ENCODE measurements at places on chromosomes 12 and 14. TPM values are rescaled to one million over a fixed set of nuclear protein-coding genes. Genes with fewer than 3 reads are reported as not detected.

GRCh38 chr14:61736751-61737150, 25.5 kb upstream of the SNAPC1 start:
- no peaks in the 10 kb centered on the region for H3K27me3 ChIP-seq
- no peak for DNase-seq
- H3K4me1 ChIP-seq, result no peaks in the 10 kb centered on the region
- H3K4me3 ChIP-seq, result no peak overlapping the region

Gene MYBPC1
- not detected for total RNA-seq

GRCh38 chr12:87943023-87943422, 86.2 kb downstream of the C12orf50 start:
- no peaks in the 10 kb centered on the region for H3K4me1 ChIP-seq
- DNase-seq, result no peak
- H3K27ac ChIP-seq, result no peak overlapping the region
- H3K36me3 ChIP-seq, result no peaks in the 10 kb centered on the region

Gene SDR9C7
- not detected for total RNA-seq

DNA sequence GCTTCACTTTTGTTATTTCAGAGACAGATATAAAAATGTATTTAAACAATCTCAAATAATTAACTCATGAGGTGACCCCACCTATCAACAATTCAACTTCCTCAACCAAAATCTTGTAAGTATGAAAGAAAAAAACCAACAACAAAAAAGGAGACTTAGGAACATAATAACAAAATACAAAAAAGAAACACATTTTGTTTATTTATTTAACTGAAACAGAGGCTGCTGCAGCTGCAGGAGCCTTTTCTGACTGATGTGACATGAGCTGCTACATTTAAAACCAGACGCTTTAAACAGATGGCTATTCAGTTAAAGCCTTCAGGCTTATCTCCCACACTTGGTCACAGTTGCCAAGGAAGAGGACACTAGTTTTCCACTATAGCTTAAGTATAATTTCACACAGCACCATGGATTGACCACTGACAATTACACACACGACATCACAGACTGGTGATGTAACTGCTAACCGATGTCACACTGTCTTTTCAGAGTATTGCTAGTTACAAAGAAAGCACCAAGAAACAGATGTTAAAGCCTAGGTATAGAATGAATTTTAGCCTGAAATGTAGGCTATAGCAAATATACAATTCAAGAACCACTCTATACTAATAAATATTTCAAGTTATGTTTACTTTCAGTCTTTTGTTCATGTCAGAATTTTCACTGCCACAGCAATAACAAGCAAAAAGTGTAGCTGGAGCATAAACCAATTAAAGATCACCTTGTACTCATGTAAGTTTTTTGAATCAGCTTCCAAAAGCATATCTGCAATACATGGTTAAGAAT, 113.0 kb downstream of the MED13L start:
- no peak overlapping the region for H3K4me3 ChIP-seq
- DNase-seq, result no peak
- no peaks in the 10 kb centered on the region for H3K27me3 ChIP-seq
- H3K27ac ChIP-seq, result peak overlapping the region; percentile 2
- H3K4me1 ChIP-seq, result peaks cover 37% of the 10 kb centered on the region
- no peaks in the 10 kb centered on the region for H3K36me3 ChIP-seq

- H3K27me3 ChIP-seq, result no peaks in the 10 kb centered on the region
- H3K36me3 ChIP-seq, result no peaks in the 10 kb centered on the region
- DNase-seq, result no peak
- H3K27ac ChIP-seq, result no peak overlapping the region
Measured at GRCh38 chr12:116927244-116927940, 16.6 kb downstream of the FBXW8 start.

- no peaks in the 10 kb centered on the region for H3K27me3 ChIP-seq
- DNase-seq, result no peak
- peaks cover 4% of the 10 kb centered on the region for H3K36me3 ChIP-seq
- H3K4me1 ChIP-seq, result no peaks in the 10 kb centered on the region
Measured at GRCh38 chr12:68759852-68760251, 13.9 kb downstream of the SLC35E3 start.

Gene STON2
- total RNA-seq, result 0.22 TPM

Gene ZDHHC22
- total RNA-seq, result not detected

Gene CKB
- total RNA-seq, result 1.5 TPM

DNA sequence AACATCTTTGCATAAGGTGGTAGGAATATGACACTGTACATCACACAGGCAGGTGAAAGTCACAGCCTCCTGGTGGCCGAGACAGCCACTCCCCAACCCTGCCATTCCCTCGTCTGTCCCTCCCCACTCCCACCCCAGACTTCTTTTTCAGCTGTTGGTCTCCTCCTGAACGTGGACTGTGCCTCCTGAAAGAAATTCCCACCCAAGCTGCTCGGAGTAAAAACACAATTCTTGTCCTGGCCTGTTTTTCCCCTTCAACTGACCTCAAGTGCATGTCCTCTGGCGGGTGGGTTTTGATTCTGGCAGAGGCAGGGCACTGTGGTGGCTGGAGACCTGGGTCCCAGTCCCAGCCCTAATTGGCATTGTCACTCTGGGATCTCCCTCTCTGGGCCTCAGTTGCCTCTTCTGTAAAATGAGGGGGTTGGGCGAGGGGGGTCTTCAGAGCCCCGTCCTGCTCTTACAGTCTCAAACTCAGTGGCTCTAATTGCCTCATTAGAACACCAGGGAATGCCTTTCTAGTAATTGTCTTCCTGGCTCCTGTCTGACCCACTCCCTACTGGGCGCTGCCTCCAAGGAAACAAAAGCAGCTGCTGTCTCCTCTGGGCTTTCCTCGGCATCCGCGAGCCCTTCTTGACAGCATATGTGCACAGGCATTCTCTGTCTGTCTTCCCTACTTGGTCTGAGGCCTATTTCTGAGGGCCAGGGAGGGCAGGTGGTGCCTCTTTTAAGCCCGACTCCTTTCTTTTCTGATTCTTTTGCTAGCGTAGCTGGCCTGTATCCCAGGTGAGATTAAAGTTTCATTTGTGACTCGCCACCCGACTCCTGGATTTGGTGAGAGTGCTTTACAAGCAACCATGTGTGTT, 186.6 kb upstream of the RMST start:
- no peak overlapping the region for H3K27ac ChIP-seq
- no peaks in the 10 kb centered on the region for H3K36me3 ChIP-seq
- no peak overlapping the region for H3K4me3 ChIP-seq
- H3K4me1 ChIP-seq, result no peaks in the 10 kb centered on the region
- H3K27me3 ChIP-seq, result no peaks in the 10 kb centered on the region
- DNase-seq, result no peak

DNA sequence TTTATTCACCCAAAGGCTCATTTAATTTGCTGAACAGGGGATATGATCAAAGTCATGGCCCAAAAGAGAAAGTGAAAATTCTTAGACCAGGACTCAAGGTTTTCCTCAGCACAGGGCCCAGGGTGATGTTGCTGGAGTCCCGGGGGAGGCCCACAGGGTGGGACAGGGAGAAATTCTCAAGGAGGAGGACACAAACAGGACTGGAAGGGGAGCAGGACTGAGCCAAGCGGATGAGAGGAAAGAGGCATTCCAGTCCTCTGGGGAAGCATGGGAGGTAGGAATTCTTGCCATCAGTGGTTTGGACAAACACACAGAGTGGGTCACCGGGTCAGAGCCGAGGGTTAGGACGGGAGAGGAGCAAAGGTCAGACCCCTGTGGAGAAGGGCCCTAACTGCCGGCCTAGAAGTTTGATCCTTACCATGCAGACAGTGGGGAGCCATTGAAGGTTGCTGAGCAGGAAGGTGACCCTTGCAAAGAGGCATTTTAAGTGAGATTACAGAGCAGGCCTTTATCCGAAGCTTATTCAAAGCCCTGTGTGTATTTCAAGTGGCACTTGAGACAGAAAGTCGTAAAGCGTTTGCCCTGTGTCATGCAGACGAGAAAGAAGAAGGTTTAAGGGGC, 68.4 kb upstream of the PTGR2 start:
- no peak overlapping the region for H3K4me3 ChIP-seq
- H3K27ac ChIP-seq, result no peak overlapping the region
- DNase-seq, result no peak
- H3K36me3 ChIP-seq, result no peaks in the 10 kb centered on the region
- H3K27me3 ChIP-seq, result no peaks in the 10 kb centered on the region

DNA sequence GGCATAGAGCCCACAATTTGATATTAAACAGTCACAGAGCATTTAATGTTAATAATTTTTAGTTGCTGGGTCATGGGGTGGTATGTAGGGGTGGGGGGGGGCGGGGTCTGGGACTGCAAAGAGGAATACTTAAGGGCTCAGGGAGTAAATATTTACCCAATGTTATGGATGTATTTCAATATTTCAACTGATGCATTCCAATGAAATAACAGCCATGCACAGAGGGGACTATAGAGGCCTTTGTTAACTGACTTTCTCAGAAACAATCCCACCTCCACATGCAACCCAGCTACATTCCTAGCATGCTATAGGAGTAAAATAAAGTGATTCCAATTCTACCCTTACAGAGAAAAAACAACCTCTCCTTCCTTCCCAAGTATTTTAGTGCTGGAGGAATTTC, 7.9 kb upstream of the BBS10 start:
- no peak overlapping the region for H3K27ac ChIP-seq
- no peak for DNase-seq
- peaks cover 10% of the 10 kb centered on the region for H3K36me3 ChIP-seq
- H3K4me3 ChIP-seq, result no peak overlapping the region

Gene CLEC4D
- not detected for total RNA-seq

Gene CD9
- total RNA-seq, result 16.2 TPM

Gene TSPAN9
- 0.33 TPM for total RNA-seq

GRCh38 chr12:3161861-3162260, 84.7 kb downstream of the TSPAN9 start:
- H3K27ac ChIP-seq, result no peak overlapping the region
- no peak for DNase-seq
- no peaks in the 10 kb centered on the region for H3K36me3 ChIP-seq
- H3K27me3 ChIP-seq, result no peaks in the 10 kb centered on the region
- no peaks in the 10 kb centered on the region for H3K4me1 ChIP-seq
- no peak overlapping the region for H3K4me3 ChIP-seq

DNA sequence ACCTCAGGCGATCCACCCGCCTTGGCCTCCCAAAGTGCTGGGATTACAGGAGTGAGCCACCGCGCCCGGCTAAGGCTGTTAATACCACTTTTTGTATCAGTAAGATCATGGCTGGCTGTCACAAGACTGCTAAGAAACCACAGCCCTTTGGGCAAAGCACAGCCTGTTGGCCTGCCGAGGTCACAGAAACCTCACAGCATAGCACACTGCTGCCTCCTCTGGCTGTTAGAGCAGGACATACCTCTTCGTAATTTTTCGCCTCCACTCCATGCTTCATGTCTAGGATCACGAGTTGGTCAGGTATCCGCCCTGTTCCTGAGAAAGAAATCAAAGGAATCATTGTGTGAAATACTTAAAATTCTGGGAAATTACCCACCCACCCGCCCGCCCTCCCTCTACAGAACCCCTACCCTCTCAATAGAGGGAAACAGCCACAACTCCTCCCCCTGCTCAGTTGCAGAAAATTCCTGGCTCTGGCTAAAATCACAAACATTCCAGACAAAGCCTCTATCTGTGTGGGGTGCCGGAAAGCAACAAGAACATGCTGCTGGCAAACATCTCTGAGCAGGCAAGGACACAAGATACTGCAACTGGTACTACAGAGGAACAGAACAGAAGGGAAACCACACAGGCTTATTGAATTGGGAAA, 20.7 kb upstream of the NEK9 start:
- no peak overlapping the region for H3K4me3 ChIP-seq
- H3K4me1 ChIP-seq, result peaks cover 29% of the 10 kb centered on the region
- H3K36me3 ChIP-seq, result peaks cover 11% of the 10 kb centered on the region
- H3K27ac ChIP-seq, result no peak overlapping the region

Gene APPL2
- total RNA-seq, result 14.9 TPM

GRCh38 chr12:96057986-96058553, 22.7 kb upstream of the LTA4H start:
- no peaks in the 10 kb centered on the region for H3K27me3 ChIP-seq
- H3K4me1 ChIP-seq, result peaks cover 5% of the 10 kb centered on the region
- no peak overlapping the region for H3K27ac ChIP-seq

GRCh38 chr14:59900556-59900955, 19.4 kb upstream of the LRRC9 start:
- no peaks in the 10 kb centered on the region for H3K27me3 ChIP-seq
- H3K36me3 ChIP-seq, result no peaks in the 10 kb centered on the region
- no peak for DNase-seq
- no peaks in the 10 kb centered on the region for H3K4me1 ChIP-seq

DNA sequence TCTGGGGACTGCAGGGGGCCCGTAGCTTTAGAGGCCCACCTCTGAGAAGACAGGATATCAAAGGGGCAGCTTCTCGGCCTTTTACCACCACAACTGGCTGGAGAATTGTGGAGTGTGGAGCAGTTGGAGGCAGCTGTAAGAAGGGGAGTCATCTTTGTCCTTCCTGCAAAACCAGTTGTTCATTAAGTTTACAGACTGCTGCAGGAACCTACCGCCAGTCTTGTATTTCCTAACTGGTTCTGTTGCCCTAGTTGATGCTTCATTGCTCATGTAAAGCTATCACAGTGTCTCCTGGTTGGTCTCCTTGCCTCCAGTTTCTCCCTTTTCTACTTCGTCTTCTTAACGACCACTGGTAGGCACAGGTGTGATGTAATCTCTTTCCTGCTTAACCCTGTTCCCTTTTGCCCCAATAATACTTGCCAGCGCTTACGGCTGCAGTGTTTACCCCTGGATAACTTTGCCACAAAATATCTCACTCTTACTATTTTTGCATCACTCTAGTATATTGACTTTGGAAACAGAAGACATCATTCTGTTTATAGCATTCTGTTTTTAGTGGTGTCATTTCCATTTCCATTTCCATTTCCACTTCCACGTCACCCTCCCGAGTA, 11.9 kb downstream of the ESPL1 start:
- DNase-seq, result no peak
- no peak overlapping the region for H3K4me3 ChIP-seq
- no peak overlapping the region for H3K27ac ChIP-seq
- no peaks in the 10 kb centered on the region for H3K4me1 ChIP-seq
- no peaks in the 10 kb centered on the region for H3K36me3 ChIP-seq
- H3K27me3 ChIP-seq, result no peaks in the 10 kb centered on the region

DNA sequence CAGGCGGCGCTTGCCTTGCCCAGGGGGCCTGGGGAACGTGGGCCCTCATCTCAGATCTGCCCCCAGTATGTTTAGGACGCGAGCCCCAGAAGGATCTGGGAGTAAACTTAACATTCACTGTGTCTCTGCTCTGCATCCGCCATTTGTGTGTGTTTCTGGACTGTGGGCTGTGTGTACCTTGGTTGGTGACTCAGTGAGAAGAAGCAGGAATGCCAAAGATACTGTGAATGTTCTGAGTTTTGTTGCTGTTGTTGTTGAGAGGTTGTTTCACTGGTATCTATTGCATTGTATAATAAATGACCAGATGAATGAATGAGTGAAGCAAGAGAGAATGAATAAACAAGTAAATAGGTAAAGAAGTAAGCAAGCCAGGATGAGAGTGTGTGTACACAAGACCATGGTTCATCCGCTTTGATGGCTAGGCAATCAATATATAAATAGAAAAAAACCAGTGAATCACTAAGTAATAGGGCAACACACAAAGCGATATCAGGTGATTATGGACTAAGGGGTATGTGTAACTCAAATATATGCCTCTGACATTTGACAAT, 20.5 kb downstream of the MEG3 start:
- no peaks in the 10 kb centered on the region for H3K36me3 ChIP-seq
- H3K4me3 ChIP-seq, result no peak overlapping the region
- H3K4me1 ChIP-seq, result peaks cover 4% of the 10 kb centered on the region
- DNase-seq, result no peak
- no peaks in the 10 kb centered on the region for H3K27me3 ChIP-seq

- H3K36me3 ChIP-seq, result no peaks in the 10 kb centered on the region
- H3K4me3 ChIP-seq, result no peak overlapping the region
- H3K4me1 ChIP-seq, result no peaks in the 10 kb centered on the region
- H3K27me3 ChIP-seq, result no peaks in the 10 kb centered on the region
- DNase-seq, result no peak
Measured at GRCh38 chr12:65474831-65475230, 196.3 kb downstream of the MSRB3 start.

Gene PCNX4
- total RNA-seq, result 43.5 TPM

GRCh38 chr12:109717390-109718357, 4.0 kb downstream of the FAM222A start:
- peaks cover 7% of the 10 kb centered on the region for H3K27me3 ChIP-seq
- H3K4me1 ChIP-seq, result peaks cover 8% of the 10 kb centered on the region
- no peak for DNase-seq
- H3K4me3 ChIP-seq, result no peak overlapping the region

All from CD8-positive, alpha-beta memory T cell (primary cell).